ENCODE measurements at places on chromosomes 5 and 9.

GRCh38 chr9:97904725-97905124 is 17.6 kb downstream of the TRMO start:
- H3K27me3 ChIP-seq, result no peaks in the 10 kb centered on the region
- peaks cover 19% of the 10 kb centered on the region for H3K4me1 ChIP-seq
- peaks cover 32% of the 10 kb centered on the region for H3K36me3 ChIP-seq
- peak overlapping the region; percentile 69 for H3K27ac ChIP-seq
- no peak overlapping the region for H3K4me3 ChIP-seq

GRCh38 chr9:111566234-111566633 is 33.2 kb downstream of the PTGR1 start:
- no peak for DNase-seq
- no peak overlapping the region for H3K4me3 ChIP-seq
- H3K36me3 ChIP-seq, result peaks cover 89% of the 10 kb centered on the region
- H3K4me1 ChIP-seq, result no peaks in the 10 kb centered on the region
- H3K27ac ChIP-seq, result no peak overlapping the region
- no peaks in the 10 kb centered on the region for H3K27me3 ChIP-seq

- no peak for DNase-seq
- no peak overlapping the region for H3K27ac ChIP-seq
- no peaks in the 10 kb centered on the region for H3K27me3 ChIP-seq
- no peaks in the 10 kb centered on the region for H3K36me3 ChIP-seq
Observed at GRCh38 chr5:128703322-128703721, 165.3 kb upstream of the FBN2 start.

DNA sequence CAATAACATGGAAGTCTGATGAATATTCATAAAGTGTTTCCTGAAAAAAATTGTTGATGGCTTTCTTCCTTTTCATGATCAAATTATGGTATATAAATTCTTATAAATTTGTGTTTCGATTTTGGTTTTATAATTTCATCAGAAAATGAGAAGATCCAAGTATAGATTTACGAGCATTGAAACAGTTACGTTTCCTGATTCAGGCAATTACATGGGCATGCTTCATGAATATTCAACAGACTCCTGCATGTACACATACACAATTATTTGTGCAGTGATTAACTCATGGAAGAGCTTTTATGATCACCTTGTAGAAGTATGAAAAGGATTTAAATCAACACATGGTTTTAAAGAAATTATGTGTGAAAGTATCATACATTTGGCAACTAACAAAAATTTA is 136.7 kb downstream of the MPDZ start:
- DNase-seq, result no peak
- no peaks in the 10 kb centered on the region for H3K27me3 ChIP-seq
- H3K27ac ChIP-seq, result no peak overlapping the region
- no peaks in the 10 kb centered on the region for H3K4me1 ChIP-seq

GRCh38 chr9:91583161-91583875 is 159.7 kb upstream of the NFIL3 start:
- no peaks in the 10 kb centered on the region for H3K4me1 ChIP-seq
- H3K4me3 ChIP-seq, result no peak overlapping the region
- no peaks in the 10 kb centered on the region for H3K27me3 ChIP-seq
- no peak overlapping the region for H3K27ac ChIP-seq
- H3K36me3 ChIP-seq, result no peaks in the 10 kb centered on the region

- no peak overlapping the region for H3K27ac ChIP-seq
- no peak overlapping the region for H3K4me3 ChIP-seq
- no peaks in the 10 kb centered on the region for H3K27me3 ChIP-seq
- no peak for DNase-seq
- no peaks in the 10 kb centered on the region for H3K4me1 ChIP-seq
Observed at GRCh38 chr5:128684961-128685360, 146.9 kb upstream of the FBN2 start.

DNA sequence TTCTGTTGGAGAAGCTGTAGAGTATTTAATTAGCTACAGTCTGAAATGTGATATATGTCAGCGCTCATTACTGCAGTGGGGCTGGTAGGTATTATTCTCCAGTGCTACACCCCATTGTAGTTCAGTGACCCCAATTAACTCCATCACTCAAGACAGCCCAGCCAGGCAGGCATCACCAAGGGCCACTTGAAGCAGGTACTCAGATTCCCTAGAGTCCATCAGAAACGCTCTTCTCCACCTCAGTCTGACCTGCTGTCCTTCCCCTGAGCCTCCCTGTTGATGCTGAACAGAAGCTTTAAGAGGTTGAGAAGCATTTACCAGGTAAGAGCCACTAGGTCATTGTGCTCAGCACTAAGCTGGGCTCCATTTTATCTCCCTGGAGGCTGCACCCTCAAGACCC is 71.8 kb downstream of the GALNT10 start:
- no peak overlapping the region for H3K4me3 ChIP-seq
- H3K36me3 ChIP-seq, result no peaks in the 10 kb centered on the region
- no peaks in the 10 kb centered on the region for H3K27me3 ChIP-seq
- H3K4me1 ChIP-seq, result peaks cover 5% of the 10 kb centered on the region

DNA sequence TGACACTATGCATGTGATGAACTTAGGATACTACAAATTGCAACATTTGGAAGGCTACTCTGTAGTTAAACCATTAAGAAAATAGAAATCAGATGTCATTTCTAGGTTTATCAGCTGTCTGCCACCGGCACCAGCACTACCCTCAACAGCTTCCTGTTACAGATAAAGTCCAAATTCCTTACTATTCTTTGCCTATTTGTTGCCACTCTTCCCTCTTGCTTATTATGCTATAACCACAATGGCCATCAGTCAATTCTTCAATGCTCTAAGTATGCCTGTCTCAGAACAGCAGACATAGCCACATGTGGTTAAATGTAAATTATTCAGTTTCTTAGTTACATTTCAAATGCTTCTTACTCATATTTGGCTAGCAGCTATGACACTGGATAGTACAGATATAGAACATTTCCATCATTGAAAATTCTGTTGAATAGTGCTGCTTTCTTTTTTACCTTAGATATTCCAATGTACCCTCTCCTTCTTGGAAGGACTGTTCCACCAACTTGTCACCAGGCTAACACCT is 21.0 kb downstream of the DHX29 start:
- no peaks in the 10 kb centered on the region for H3K4me1 ChIP-seq
- H3K36me3 ChIP-seq, result peaks cover 100% of the 10 kb centered on the region
- no peak overlapping the region for H3K4me3 ChIP-seq

DNA sequence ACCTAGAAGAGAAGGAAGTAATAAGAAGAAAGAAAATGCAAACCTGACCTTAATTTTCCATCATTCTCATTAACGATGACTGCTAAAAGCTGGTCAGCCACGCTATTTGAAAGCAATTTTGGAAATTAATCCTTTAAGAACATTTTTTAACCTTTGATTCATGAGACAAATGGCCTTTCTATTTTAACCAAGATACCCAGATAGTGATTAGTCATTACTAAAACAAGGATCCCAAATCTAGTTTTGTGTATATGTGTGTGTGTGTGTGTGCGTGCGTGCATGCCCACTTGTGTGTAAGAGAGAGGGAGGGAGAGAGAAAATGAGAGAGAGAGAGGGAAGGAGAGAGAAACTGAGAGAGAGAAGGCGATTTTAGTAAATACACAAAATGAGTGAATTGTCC is 329.5 kb downstream of the DEPDC1B start:
- H3K27ac ChIP-seq, result no peak overlapping the region
- DNase-seq, result no peak
- H3K4me3 ChIP-seq, result no peak overlapping the region
- no peaks in the 10 kb centered on the region for H3K27me3 ChIP-seq

DNA sequence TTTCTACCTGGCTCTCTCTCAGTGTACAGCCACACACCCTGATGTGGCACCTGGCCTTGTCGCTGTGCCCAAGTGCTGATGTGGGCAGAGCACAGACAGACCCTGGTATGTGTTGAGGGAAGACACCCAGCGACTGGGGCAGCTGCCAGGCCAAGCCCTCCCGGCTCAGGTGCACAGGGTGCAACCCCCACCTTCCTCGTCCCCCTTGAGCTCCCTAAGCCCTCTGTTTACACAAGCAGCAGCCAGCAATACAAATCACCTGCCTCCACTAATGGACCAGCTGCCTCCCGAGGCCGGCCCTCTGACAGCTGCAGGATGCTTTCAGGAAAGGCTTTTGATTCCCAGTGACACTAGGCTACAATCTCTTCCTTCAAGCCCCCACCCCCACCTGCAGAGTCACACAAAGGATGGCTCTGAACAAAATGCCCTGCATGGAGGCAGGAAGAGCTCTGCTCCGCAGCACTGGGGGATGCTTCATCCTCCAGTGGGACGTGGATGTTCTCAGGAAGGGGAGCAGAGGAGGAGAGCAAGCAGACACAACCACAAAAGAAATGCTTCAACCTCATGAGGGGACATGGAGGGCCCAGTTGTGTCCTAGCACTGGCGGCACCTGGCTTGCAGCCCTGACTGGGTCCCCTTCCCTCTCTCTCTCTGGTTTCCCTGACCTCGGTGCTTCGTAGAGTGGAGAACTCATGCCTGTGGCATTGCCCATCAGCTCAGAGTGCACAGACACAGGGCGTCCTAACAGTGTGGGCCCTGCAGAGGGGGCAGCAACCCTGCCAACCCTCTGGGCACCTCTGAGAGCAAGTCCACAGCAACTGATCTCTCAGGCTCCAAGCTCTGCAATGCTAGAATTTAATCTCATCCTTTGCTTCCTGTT is 140.8 kb downstream of the BARX1 start:
- H3K36me3 ChIP-seq, result no peaks in the 10 kb centered on the region
- DNase-seq, result peak; percentile 56
- H3K27me3 ChIP-seq, result no peaks in the 10 kb centered on the region
- H3K4me3 ChIP-seq, result no peak overlapping the region
- H3K4me1 ChIP-seq, result no peaks in the 10 kb centered on the region
- no peak overlapping the region for H3K27ac ChIP-seq

GRCh38 chr9:13532407-13532806 is 252.9 kb upstream of the MPDZ start:
- no peaks in the 10 kb centered on the region for H3K27me3 ChIP-seq
- no peaks in the 10 kb centered on the region for H3K4me1 ChIP-seq
- H3K36me3 ChIP-seq, result no peaks in the 10 kb centered on the region
- H3K27ac ChIP-seq, result no peak overlapping the region

DNA sequence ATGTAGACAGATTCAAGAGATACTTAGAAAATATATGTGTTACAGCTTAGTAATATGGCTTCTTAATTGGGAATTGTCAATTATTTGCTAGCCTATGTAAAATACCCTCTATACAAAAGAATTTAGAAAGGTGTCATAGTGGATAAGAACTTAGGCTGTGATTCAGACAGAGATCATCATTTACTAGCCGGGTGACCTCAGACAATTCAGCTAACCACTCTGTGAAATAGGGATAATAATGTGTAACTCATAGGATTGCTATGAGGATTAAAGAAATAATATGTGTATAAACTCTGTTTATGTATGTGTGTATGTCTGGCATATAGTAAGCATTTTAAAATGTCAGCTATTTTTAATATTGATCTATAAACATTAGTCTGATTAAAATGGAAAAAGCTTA is 5.9 kb upstream of the LARS1 start:
- H3K36me3 ChIP-seq, result no peaks in the 10 kb centered on the region
- DNase-seq, result no peak
- H3K27ac ChIP-seq, result no peak overlapping the region
- H3K27me3 ChIP-seq, result peaks cover 6% of the 10 kb centered on the region
- H3K4me3 ChIP-seq, result no peak overlapping the region

DNA sequence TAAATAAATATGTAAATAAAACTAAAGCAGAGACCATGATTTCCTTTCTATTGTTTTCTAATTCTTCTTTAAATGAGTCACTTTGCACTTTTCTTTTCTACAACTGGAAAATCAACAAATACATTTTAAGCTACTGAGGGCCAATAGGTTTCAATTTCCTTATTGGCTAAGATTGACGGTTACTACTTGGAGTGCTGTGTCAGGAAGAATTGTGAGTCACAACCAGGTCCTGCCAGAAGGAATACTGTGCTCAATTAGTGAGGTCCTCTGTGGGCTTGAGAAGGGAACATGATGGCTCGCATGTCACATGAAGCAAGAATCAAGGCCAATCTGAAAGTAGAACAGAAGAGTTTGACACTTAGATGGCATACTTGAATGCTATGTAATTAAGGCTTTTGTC is 110.8 kb downstream of the HMHB1 start:
- H3K36me3 ChIP-seq, result no peaks in the 10 kb centered on the region
- H3K4me3 ChIP-seq, result no peak overlapping the region
- no peak for DNase-seq
- no peaks in the 10 kb centered on the region for H3K27me3 ChIP-seq

DNA sequence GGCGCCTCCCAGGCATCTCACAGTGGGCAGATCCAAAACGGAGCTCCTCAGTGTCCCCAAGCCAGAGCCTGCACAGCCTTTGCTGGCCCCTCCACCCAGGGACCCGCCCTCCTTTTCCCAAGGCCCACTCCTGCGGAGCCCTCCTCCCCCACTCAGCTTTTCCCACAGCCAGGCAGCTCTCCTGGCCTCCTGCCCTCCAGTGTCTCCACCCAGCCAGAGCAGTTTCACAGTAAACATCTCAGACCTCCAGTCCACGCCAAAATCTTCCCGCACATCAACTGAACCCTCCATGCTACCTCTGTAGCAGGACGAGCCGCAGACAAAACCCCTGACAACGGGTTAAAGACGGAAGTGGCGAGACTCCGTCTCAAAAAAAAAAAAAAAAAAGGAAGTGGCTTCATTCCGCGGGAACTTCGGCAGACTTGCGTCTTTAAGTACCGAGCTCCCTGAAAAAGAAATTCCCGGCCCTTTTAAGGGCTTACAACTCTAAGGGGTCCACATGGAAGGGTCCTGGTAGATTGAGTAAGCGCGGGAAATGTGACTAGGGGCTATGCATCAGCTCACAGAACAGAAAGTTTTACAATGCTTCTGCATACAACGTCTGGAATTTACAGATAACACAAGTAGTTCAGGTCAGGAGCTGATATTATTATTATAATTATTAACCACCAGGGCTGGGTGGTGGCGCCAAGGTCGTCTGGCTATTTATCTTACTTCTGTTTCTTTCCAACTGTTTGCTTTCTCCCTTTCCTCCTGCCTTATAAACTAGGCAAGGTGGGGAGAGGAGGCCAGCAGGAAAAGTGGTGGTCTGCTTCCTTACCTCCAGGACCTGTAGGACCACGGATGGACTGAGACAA is 11.4 kb upstream of the GRIN1 start:
- H3K4me1 ChIP-seq, result peaks cover 26% of the 10 kb centered on the region
- H3K27me3 ChIP-seq, result no peaks in the 10 kb centered on the region
- peak; percentile 75 for DNase-seq
- H3K4me3 ChIP-seq, result peak overlapping the region; percentile 77
- H3K36me3 ChIP-seq, result no peaks in the 10 kb centered on the region

- no peak overlapping the region for H3K27ac ChIP-seq
- H3K4me1 ChIP-seq, result no peaks in the 10 kb centered on the region
- DNase-seq, result no peak
- H3K4me3 ChIP-seq, result no peak overlapping the region
- no peaks in the 10 kb centered on the region for H3K36me3 ChIP-seq
- H3K27me3 ChIP-seq, result no peaks in the 10 kb centered on the region
Observed at GRCh38 chr9:16039218-16039987, 486.6 kb downstream of the CCDC171 start.

DNA sequence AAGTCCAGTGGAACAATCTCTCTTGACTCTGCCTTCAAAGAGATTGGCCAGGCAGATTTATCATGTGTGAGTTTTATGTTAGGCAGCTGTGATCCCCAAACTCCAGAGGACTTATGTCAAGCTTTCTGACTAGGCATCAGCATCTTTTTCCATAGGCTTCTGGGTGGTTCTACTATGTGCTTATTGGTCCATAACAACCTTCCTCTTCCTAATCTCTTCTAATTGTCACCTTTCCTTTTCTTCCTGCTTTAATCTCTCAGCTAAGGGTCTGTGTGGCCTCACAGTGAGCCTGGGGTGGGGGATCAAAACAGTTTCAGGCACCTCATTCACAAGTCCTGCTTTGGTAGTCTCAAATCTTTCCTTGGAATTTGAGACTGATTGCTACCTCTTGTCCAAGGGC is 170.9 kb upstream of the CHD1 start:
- no peaks in the 10 kb centered on the region for H3K36me3 ChIP-seq
- no peaks in the 10 kb centered on the region for H3K4me1 ChIP-seq
- no peak overlapping the region for H3K27ac ChIP-seq
- no peak overlapping the region for H3K4me3 ChIP-seq
- H3K27me3 ChIP-seq, result no peaks in the 10 kb centered on the region
- no peak for DNase-seq

Data from upper lobe of right lung (tissue), 1 donor.